DMS79 (cell line): ENCODE measurements at places on chromosomes 1 and 21.
A peak's percentile ranks its signal among the peaks of the same experiment; 100 is the strongest.

GRCh38 chr1:71502006-71502405 lies 421.2 kb upstream of the ZRANB2 start:
- DNase-seq = no peak

GRCh38 chr1:91026777-91027176 lies 4.9 kb upstream of the ZNF644 start:
- no peak for DNase-seq

DNA sequence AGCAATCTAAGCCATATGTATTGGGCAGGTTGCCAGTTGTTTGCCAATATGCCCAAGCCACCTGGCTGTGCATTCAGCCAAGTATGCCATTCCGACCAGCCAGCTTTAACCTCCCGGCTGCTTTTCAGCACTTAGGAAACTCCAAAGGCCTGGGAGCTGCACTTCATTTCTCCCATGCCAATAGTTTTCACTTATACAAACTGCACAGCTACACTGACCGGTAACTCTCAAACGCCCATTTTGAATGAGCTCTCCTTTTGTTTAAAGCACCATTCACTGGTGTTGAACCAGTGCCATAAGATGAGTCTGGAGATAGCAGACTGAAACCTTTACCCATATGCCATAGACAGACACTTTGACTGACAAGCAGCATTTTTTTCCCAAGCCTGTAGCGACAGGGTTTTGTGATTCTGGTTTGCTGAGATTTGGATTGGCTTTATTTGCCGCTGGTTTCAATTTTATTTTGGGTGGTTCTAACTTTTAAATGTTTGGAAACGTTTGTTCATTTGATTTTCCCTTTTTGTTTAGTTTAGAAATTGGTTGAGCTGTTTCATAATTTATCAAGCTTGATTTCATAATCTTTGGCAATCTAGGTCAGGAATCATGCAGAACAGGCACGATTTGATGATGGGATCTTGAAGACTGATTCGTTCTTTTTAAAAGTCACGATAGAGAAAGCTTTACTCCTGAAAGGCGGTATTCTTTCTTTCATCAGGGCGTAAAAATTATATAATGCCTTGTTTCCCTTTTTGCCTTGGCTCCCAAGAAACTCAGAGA lies 144.6 kb downstream of the NFIA start:
- peak; percentile 87 for DNase-seq

GRCh38 chr1:162009501-162010174 lies 14.0 kb downstream of the OLFML2B start:
- DNase-seq = no peak

DNA sequence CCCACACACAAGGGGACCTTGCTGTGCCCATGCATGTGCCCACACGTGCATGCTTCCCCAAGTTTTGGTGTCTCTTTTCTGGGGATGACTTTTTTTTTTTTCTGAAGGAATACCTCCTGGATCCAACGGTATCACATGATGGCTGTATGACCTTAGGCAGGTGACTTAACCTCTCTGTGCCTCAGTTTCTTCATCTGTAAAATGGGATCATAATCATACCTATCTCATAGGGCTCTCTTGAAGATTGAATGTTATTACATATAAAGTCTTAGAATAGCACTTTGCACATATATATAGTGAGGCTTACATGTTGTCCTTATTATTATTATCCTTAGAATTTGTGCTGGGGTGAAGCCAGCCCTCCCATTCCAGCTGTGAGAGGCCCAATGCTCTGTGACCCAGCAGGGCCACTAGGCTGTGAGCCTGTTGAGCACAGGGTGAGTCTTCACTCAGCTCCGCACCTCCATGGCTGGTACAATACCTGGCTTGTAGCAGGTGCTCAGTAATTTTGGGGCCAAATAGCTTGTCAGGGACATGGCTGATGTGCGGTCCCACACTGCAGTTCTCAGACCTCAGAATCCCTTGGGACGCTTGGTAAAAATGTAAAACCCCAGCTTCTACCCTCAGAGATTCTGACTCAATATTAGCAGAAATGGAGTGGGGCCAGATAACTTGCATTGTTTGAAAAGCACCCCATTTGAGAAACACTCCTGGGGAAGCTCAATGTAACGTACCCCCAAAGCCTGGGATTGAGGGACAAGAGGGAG lies 20.6 kb downstream of the STUM start:
- DNase-seq = no peak

DNA sequence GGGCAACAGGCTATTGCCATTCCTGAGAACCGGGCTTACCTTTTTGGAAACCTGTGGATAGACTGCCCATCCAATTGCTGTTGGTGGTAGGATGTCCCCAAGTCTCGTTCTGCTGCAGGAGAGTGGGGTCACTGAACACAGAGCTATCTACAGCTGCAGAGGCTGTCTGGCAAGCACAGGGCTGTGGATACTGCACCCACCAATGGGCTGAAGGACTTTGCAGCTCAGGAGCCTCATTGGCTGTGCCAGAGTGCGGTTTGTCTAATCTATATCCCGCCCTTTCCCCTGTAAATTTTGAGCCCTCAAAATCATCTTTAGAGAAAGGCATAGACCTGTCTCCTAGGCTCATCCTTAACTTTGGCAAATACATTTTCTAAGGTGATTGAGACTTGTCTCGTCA lies 15.3 kb downstream of the RNF187 start:
- DNase-seq = no peak

GRCh38 chr1:207628776-207629175 lies 16.2 kb upstream of the CR1L start:
- no peak for DNase-seq
